ENCODE measurements at places on chromosomes 2 and 18.

- DNase-seq, result no peak
Measured at GRCh38 chr18:2854875-2855274, 8.1 kb downstream of the EMILIN2 start.

- DNase-seq, result no peak
Measured at GRCh38 chr2:40240070-40240469, 211.8 kb downstream of the SLC8A1 start.

GRCh38 chr2:241509155-241509784, 886 bp upstream of the STK25 start:
- DNase-seq, result no peak

DNA sequence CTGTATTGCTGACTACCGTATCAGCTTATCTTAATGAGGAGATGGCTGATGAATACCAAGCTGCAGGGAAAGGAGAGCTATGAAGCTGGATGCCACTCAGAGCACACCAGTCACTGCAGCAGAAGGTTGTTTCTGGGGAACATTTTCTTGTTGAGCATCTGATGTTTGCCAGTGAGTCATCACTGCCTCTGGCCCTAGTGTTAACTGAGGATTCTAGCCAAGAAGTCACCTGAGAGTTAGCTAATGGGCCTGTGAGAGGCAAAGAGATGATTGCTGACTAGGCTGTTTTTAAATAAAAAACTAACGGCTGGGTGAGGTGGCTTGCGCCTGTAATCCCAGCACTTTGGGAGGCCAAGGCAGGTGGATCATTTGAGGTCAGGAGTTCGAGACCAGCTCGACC, 37.9 kb downstream of the CCDC150 start:
- no peak for DNase-seq

GRCh38 chr2:1553671-1554295, 140.5 kb downstream of the TPO start:
- DNase-seq, result no peak

GRCh38 chr18:59070181-59070912, 69.3 kb upstream of the SEC11C start:
- DNase-seq, result peak; percentile 59

DNA sequence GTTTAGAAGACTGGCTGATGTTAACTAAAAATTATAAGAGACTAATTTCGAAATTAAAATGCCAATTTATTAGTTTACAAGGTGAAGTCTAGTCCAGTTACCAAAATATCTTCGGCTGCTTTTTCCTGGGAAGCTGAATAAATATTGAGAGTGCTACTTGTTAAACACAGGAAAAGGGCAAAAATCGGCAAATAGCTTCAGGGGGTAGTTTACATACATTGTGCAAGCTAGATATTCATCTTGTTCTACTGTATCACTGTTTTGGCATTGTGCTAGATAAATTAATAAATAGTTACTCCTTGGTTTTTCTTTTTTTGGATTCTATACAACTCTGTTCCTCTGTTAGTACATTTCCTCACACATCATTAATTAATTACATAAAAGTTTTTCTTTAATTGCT, 29.3 kb downstream of the NHEJ1 start:
- no peak for DNase-seq

DNA sequence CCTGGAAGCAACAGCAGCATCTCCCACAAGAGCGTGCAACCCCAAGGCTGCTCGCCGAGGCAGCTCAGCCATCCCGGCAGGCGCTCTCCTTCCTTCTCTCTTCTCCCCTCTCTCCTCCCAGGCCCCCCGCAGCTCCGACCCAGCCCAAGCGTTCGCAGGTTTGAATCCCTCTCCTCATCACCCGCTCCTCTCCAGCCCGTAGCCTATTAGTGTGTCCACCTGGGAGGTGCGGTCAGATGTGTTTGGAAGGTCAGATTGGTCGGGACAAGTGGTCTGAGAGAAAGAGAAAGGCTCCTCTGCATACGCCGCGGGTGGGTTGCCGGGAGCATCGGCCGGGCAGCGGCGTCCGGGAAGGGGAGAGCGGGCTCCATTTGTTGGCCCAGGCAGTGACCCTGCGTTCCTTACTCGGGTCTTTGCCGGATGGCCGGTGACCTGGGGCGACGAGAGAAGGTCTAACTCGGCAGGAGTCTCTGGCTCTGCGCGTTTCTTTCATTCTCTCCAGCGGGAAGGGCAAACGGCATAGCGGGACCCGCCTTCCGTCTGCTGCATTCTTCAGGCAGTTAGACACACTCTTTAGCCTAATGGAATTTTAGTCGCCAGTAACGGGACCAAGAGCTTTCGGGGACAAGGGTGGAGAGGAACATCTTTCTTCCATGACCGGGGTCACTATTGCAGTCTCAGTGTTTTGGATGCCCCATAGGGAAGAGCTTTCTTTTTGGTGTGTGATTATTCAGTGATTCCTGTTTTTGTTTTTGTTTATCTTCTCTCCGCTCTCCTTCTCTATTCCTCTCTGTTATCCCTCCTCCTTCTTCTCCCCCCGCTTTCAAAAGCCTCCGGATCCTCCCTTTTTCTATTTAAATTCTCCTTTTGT, 1.1 kb upstream of the TMEFF2 start:
- no peak for DNase-seq

GRCh38 chr2:230053753-230054478, 14.8 kb downstream of the SLC16A14 start:
- DNase-seq, result no peak

DNA sequence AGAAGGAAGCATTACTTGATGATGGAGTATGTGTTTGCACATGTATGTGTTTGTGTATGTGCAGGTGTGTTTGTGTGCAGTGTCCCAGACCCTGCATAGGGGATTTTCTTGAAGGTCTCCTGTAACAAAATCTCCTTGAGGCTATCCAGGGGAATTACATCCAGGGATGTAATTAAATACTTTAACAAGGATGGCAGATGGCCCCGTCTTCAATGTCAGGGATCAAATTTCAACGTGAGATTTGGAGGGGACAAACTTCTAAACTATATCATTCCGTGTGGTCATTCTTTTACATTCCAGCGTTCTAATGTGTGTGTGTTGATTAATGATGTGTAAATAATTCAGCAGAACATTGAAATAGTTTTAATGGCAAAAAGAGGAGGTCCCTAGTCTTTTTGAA, 3.3 kb downstream of the UGT1A9 start:
- DNase-seq, result no peak

GRCh38 chr2:110124038-110124825, 8.6 kb upstream of the MALL start:
- no peak for DNase-seq

DNA sequence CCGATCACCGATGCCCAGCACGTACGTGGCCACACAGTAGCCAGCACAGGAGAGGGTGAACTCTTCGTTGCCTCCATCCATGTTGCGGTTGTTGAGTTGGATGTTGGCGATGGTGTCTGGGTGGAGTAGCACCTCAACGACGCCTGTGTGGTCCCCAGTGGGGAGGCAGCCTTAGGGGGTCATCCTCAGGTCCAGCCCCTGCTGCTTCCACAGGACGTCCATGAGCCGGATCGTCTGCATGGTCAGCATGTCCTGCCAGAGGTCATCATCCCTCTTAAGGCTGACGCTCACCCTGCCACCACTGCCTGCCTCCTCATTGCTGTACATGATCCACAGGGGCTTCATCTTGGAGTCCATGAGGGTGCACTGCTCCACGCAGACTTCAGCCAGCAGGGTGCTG, 369.3 kb downstream of the CMPK2 start:
- DNase-seq, result no peak

DNA sequence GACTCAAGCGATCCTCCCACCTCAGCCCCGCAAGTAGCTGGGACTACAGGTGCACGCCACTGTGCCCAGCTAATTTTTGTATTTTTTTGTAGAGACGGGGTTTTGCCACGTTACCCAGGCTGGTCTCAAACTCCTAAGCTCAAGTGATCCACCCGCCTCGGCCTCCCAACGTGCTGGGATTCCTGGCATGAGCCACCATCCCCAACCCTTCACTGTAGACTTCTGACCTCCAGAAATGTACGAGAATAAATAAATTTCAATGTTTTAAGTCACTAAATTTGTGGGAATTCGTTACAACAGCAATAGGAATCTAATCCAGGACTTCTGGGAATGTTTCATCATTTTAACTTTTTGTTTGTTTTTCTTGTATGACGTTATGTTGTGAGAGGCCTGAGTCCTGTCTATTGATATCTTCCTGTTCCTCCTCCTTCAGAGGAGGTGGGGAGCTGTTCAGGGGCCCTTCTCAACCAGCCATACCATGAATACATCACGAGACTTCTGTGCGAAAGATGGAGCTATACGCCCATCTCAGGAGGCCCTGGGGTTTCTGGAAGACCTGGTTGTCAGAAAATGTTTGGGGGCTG, 40.0 kb downstream of the TEX44 start:
- no peak for DNase-seq

DNA sequence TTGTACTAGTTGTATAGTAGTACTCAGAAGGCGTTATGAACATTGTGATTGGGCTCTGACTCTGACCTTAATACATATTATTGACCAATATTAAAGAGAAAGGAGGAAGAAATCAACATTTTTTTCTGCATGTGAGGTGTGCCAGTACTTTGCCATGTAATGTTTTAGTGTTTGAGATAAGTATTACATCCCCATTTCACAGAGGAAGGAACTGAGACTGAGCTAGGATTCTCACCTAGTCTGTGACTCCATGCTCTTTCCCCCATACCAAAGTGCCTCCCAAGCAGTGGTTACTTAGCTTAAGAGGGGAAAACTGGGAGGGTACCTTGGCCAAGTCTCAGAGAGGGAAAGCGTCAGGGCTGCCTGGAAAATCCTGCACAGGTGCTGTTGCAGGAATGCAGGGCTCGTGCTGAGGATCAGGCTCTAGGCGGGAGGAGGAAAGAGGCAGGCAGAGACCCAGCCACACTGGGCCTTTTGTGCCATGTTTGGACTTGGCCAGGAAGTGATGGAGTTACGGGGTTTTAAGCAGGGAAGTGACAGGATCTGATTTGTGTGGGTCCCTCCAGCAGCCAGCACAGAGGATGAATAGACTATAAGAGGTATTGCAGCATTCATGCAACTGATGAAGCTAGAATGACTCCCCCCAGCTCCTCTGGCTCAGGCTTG, 1.7 kb downstream of the PNKD start:
- DNase-seq, result no peak

DNA sequence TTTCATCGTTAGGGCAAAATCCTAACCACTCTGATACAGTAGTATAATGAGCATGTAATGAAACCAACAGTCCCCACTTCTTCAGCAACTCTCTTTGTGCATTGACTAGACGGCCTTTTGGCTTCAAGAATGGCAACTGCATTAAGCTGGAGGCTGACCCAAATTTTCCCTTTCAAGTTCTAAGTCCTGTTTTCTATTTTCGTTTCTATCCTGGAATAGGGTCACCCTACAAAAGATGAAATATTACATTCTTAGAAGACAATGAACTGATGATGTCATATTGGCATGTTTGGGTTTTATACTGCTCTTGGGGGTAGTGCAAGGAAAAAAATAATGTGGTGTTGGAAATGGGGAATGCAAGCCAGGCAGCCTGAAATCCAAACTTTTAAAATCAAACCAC, 254.4 kb downstream of the ETAA1 start:
- no peak for DNase-seq

GRCh38 chr2:84556190-84556589, 39.9 kb downstream of the DNAH6 start:
- no peak for DNase-seq

GRCh38 chr2:159427048-159427447, 140.5 kb upstream of the WDSUB1 start:
- no peak for DNase-seq

DNA sequence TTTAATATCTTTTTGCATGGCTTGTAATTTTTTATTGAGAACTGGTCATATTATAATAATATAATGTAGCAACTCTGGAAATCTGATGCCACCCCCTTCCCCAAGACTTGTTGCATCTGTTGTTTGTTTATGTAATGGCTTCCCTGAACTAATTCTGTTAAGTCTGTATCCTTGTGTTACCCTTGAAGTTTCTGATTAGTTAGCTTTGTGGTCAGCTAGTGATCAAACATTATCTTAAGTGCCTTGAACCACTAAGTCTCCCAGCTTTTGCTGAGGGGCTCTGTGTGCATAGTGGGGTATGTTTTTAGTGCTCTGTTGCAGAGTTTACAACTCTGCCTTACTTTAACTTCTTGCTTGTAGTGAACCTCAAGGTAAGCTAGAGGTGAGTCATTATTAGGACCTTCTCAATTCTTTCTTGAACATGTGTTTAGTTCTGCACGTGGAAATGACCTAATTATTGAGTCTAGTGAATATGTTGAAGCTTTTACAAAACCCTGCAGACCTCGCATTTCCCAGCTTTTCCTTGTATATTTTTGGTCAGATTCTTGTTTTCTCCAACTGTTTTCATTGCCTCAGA, 24.8 kb downstream of the SMCHD1 start:
- no peak for DNase-seq

DNA sequence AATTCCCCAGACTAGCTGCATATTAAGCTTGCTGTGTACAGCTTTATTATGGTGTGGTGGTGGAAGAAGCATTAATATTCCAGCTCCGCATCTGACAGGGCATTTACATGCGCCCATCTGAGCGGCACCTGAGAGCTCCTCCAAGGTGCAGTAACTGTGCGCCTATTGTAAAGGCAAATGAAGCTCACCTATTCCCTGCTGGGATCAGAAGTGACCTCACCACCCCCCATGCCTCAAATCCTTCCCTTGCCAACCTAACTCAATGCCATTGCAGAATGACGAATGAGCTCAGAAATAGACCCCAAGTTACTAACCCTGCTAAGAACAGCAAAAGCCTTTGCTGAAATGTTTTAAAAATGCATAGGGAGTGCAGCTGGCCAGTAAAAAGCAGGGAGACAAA, 14.3 kb downstream of the BCL11A start:
- no peak for DNase-seq

DNA sequence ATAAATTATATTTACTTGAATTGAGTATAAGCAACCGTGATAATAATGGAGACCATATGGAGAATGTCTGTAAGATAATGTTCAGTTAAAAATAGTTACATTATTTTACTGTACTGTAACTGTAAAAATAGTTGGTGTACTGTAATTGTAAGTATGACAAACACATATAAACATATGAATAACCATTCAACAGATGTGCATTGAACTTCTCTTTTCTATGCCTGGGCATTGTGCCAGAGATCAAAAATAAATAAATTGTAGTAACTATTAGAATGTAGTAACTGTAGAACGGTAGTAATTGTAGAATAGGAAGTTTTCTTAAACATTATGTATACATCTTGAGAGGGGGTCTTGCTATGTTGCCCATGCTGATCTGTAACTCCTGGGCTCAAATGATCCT, 287.4 kb upstream of the EPAS1 start:
- no peak for DNase-seq

- DNase-seq, result no peak
Measured at GRCh38 chr18:32072321-32072720, 19.4 kb upstream of the RNF138 start.

- no peak for DNase-seq
Measured at GRCh38 chr2:186784930-186785329, 64.0 kb downstream of the ZSWIM2 start.

DNA sequence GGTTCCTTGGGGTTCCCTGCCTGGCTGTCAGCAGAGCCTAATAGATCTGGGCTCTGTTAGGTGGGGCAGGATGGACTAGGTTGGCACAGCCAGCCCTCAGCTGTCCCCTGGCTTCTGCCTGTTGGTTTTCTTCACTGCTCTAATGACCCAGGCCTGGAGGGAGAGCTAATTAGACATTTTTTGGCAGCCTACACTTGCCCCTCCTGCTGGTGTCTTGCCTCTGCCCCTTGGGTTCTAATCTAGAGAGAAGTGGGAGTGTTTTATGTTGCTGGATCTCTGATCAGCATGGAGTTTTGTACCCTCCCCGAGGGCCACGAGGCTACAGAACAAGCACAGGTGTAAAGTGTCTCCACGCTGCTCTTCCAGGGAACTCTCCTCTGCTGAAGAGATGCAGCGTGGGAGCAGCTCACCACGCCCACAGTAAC, 199.4 kb upstream of the RASGRP3 start:
- no peak for DNase-seq

GRCh38 chr2:57417007-57417406, 629.6 kb upstream of the VRK2 start:
- DNase-seq, result no peak
